Psoas muscle (tissue), 8 donors: ENCODE measurements at places on chromosomes 1 and 21. TPM values are rescaled to one million over a fixed set of nuclear protein-coding genes. Genes with fewer than 3 reads are reported as not detected.

The ERRFI1 gene
- 63.3 TPM for total RNA-seq

- no peak for DNase-seq
These were observed 50.9 kb downstream of the TOR1AIP2 start for GRCh38 chr1:179826626-179827280.

GRCh38 chr1:37739222-37739621 lies 25.7 kb downstream of the EPHA10 start:
- DNase-seq: no peak

The GNG12 gene
- 18.6 TPM for total RNA-seq

DNA sequence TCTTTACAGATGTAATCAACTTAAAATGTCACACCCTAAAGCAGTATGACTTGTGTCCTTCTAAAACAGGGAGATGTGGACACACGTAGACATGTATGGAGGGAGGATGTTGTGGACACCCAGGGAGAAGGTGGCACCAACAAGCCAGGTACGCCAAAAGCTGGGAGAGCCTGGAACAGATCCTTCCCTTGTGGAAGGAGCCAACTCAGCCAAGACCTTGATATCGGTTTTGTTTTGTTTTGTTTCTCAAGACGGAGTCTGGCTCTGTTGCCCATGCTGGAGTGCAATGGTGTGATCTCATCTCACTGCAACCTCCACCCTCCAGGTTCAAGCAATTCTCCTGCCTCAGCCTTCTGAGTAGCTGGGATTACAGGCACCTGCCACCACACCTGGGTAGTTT lies 45.6 kb downstream of the CHAF1B start:
- DNase-seq: no peak

DNA sequence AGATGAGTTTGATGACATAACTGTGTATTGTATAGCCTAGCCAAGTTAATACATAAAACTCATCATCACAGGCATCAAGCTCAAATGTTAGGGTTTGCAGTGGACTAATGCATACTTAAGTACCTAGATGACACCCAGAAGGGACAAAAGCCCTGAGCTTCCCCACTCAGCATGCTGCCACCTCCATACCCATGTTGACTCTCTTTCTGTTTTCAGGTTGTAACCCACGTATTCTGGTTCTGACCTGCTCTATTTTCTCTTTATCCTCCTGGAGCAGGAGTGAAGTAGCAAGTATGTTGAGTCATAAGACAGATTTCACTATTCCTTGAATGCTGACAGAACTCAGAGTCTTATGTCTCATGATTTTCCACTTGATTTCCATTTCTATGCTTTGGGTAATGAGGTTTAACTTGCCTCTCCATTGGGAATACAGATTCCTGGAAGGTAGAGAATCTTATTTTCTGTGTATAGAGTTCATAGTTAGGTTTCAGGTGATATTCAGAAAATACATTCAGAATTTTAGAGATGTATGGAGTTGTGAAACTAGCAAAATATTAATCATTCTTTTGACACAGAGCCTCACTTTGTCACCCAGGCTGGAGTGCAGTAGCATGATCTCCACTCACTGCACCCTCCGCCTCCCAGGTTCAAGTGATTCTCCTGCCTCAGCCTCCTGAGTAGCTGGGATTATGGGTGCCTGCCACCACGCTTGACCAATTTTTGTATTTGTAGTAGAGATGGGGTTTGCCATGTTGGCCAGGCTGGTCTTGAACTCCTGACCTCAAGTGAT lies 122.5 kb upstream of the KCNJ15 start:
- no peak for DNase-seq
